IMR-90 (cell line): ENCODE measurements at places on chromosomes 4 and X.

DNA sequence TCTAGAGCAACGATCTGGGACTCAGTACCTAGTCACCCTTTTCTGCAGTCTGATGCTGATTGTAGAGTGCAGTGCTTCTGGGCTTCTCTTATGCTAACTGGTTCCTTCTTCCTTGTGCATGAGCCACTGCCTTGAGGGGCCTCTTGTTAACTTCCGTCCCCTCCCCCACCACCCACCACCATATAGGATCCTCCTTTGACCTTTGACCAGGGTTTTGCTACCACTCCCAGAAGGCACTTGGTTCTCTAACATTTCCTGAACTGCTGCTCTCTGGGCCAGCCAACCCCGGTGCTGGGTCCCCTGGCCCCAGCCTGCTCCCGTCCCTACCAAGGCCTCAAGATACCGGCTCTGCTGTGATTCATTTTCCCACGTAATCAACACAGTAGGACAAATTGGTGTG, 104.6 kb upstream of the KLF3 start:
- DNase-seq = no peak

DNA sequence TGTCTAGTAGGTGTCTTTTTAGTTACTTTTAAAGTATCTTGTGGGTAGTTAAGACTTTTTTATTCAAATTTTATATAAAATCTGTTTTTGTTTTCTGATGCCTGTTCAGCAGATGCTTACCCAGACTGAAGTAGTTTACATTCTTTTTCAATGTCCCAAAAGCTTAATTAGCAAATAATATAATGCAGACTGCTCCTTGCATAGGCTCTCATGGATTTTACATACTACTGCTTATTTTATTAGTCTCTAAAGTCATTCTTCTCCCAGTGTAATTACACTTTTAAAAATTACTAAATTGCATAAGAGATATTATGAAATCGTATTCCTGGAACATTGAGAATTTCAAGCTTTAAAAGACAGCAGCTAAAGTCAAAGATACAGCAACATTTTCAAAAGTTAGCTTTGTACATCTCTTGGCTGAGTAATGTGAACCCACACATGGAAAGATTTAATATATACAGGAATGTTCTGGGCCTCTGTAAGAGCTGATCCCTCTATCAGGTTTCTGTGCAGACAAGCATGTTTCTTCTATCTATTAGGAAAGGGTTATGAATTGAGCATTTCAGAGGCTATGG, 148.4 kb upstream of the SPRY1 start:
- DNase-seq = peak; percentile 58

DNA sequence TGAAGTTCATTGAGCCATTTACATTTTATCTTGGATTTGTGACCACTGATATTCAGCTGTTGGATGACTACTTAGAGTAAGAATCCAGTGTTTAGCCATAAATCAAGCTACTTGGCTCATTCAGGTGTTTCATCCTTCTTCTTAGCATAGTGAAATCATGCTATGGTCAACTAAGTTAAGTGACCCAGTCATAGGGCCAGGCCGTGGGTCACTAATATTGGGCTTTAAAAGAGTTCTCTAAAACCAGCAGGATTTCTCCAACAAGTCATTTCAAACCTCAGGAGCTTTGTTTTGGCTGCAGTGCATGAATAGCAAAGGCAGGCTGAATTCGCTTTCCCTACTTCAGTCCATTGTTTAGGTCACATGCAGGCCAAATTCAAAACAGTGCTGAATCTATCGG, 181.0 kb downstream of the MAML3 start:
- DNase-seq = peak; percentile 60

GRCh38 chr4:80215449-80216052, 18.2 kb downstream of the PRDM8 start:
- DNase-seq = peak; percentile 64

DNA sequence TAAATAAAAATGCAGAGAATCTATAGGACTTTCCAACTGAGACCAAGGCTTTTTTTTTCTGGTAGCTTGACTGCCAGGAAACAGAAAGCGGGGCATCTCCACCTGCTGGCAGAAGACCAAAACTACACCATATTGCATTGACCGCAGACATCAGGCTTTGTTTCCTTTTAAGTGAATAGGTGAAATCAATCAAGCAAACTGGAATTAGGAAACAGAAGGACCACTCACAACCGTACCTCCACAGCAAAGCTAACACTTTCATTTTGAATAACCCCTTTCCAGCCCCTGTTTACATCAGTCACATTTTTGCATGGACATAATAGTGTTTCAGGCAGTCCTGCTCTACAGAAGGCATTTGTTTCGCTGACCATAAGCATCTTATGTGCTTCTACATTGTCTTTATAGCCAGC, 218.2 kb downstream of the IDS start:
- DNase-seq = peak; percentile 31

- DNase-seq = no peak
These were observed 132.6 kb downstream of the TBL1X start for GRCh38 chrX:9597361-9598035.

- DNase-seq = no peak
These were observed 16.2 kb downstream of the PRKX start for GRCh38 chrX:3697220-3697684.

- DNase-seq = peak; percentile 18
These were observed at the start of gene XPNPEP2 for GRCh38 chrX:129738466-129739308. TSS of gene XPNPEP2 (plus strand) at chrX:129738979. CDS start at chrX:129739214, 235 bp downstream.

DNA sequence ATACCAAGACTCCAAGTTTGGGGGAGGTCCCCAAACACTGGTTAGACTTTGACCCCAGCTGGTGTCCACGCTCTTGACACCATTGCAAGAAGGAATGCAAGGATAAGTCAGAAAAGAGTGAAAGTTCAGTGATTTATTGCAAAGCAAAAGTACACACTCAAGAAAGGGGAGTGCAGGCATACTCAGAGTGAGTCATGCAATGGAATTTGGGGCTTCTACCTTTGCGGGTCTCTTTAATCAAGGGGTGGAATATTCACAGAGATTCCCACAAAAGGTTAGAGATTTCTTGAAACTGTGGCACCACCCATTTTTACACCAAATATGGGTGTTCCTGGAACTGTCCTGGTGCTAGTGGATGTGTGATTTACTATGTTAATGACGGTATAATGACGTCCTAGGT, 5.2 kb upstream of the SMIM10L2A start:
- no peak for DNase-seq

DNA sequence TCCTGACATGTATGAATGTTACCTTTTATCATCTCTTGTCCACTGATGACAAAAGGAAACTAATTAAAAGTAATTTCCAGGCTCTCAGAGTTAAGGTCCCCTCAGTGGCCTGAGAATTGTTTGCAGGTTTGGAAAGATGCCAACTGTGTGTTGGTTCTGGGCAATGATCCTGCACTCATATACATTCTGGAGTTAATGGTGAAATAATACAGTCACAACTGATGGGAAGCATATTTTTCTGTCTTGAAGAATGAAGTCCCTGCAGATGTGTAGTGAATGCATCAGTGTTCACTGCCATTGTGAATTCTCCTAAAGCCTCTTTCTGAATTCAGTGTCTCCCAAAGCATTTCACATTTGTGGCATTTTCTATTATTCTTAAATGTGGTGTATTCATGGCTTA, 238.1 kb upstream of the PPP1R2C start:
- no peak for DNase-seq

GRCh38 chrX:129123795-129124194, 399.5 kb downstream of the SMARCA1 start:
- DNase-seq = no peak

GRCh38 chrX:9807355-9808182, 21.3 kb downstream of the SHROOM2 start:
- no peak for DNase-seq

DNA sequence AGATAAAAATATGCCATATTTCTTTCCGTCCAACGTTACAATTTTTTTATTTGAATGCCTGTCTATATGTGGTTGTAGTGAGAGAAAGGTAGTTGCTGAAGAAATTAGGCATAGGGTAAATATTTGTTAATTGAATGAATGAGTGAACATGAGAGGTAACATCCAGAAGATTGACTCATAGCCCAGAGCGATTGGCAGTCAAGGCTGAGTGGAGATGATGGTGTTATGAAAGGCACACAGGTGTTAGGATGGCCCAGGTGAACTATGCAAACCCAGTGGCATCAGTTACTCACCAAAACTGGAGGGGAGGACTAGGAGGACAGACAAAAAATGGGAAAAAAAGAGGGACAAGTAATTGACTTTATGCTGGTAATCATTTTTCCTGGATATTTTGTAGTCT, 31.7 kb upstream of the SPRY1 start:
- DNase-seq = no peak

DNA sequence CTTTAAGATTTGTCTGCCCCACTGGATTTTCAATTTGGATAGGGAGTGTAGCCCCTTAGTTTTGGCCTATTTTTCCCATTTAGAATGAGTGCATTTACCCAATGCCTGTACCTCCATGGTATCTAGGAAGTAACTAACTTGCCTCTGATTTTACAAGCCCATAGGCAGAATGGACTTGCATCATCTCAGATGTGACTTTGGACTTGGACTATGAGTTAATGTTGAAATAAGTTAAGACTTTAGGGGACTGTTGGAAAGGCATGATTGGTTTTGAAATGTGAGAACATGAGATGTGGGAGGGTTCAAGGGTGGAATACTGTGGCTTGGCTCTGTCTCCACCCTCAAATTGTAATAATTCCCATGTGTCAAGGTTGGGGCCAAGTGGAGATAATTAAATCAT, 2480.2 kb downstream of the PCDH7 start:
- DNase-seq = no peak

DNA sequence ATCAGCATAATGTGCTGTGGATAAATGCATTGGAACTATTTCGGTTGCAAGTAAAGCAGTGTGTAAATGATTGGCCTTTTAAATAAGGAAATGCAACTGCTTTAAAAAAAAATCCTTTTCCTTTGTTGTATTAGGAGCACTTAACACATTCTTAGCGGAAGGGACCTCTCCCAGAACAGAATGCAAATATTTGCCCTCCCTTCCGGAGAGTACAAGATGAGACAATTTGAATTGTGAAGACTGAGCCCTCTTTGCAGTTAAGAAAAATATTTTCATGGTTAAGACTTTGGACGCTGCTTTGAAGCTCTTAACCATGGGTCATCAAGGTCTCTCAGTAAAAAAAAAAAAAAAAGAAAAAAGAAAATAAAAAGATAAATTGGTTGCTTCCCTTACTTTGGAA, 9.5 kb upstream of the NOX1 start:
- DNase-seq = no peak

- DNase-seq = no peak
These were observed 164.8 kb upstream of the VEGFC start for GRCh38 chr4:176957353-176958118.

DNA sequence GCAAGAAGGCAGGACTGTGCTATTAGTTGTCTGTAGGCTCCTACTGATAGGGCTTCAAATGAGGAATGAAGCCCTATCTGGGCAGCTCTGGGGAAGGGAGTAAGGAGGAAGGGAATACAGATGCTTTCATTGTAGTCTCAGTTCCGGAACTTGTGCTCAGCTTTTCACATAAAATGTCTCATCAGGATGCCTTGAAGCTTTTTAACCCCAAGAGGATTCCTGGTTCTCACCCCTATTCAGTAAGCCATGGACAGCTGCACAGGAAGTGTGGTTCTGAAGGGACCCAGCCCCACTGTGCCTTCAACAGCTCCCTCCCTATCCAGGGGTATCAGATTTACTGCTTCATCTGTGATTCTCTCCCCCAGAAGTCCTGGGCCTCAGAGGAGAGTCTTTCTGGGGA, 5.0 kb downstream of the ARMCX5 start:
- DNase-seq = no peak

GRCh38 chrX:141158084-141158483, 18.8 kb downstream of the LDOC1 start:
- no peak for DNase-seq

DNA sequence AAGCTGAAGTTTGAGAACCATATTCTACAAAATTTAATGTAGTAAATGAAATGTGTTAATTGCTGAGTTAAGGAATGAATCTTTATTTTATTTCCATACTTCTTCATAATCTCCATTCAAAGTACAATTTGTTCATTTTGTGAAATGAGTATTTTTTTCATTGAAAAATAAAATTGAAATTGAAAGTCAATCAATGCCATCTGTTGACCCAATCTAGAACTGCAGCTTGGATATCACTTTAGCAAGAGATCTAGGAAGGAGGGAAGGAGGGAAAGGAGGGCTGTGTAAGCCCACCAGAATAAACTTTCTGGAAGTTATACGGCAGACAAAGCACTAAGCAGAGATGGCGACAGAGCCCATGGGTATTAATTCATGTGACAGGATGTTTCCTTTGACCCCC, 128.4 kb downstream of the ZMAT1 start:
- peak; percentile 19 for DNase-seq

DNA sequence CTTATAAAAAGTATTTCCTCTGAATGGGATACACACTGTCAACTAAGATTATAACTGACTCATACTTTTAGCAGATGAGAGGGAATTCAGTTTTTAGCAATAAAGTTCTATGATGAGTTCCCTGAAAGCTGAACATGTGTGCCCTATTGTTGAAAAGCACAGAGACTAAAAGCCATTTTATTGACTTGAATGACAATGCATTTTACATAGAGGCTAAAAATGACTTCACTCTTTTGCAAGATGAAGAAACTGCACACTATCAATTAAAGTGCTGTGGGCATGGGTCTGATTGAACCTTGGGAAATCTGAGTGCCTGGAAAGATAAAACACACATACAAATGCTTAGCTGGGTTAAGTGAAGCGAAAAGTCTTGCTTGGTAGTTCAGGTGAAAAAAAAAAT, 633.4 kb downstream of the PDHA2 start:
- no peak for DNase-seq

DNA sequence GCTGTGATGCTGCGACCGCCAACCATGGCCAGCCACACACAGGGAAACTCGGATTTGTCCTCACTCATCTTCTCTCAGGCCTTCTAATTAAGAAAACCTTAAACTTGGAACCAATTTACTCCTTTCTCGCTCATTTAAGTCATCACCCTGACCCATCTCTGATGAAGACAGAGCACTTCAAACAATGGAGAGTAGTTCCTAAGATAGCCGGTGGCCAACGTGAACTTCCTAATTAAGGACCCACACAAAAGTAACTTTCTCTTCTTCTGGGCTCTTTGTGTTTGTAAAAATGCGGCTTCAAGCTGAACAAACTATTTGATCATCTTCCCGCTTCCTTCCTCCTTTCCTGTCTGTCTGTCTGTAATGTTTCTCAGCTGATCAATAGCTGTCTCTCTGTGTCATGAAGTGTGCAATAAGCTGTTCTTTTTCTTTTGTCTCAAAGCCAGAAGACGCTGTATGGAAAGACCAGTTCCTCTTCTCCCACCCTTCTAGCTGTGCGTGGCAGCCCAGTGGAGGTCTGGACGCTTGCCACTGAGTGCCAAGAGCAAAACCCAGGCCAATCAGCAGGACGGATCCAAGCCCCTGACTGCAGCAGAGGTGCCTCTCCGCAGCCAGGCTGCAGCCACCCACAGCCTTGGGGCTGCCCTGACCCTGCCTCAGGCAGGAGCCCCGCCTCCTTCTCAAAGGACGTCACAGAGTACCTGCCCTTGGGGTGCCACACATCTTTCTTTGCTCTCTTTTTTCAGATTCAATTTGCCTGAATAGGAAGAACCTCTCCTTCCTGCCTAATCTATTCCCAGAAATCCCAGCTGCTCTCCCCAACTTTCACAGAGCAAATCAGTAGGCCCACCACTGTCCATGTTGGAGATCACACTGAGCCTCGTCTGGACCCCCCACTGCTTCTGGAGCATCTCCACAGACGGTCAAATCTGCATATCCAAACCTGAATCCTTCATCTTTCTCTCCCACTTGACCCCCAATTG, 59.3 kb downstream of the MAML3 start:
- DNase-seq = peak; percentile 73
